ENCODE measurements at places on chromosomes 1 and 21.

GRCh38 chr1:94819945-94820746 lies at the start of gene SLC44A3:
Gene SLC44A3 (plus strand): TSS chr1:94820357. CDS start chr1:94820452, 95 bp downstream.
- no peak for DNase-seq

- no peak for DNase-seq
Measured at GRCh38 chr1:244171241-244171985, 120.3 kb downstream of the ZBTB18 start.

- DNase-seq = peak; percentile 27
Measured at GRCh38 chr1:232635778-232636356, 5.9 kb upstream of the SIPA1L2 start.

DNA sequence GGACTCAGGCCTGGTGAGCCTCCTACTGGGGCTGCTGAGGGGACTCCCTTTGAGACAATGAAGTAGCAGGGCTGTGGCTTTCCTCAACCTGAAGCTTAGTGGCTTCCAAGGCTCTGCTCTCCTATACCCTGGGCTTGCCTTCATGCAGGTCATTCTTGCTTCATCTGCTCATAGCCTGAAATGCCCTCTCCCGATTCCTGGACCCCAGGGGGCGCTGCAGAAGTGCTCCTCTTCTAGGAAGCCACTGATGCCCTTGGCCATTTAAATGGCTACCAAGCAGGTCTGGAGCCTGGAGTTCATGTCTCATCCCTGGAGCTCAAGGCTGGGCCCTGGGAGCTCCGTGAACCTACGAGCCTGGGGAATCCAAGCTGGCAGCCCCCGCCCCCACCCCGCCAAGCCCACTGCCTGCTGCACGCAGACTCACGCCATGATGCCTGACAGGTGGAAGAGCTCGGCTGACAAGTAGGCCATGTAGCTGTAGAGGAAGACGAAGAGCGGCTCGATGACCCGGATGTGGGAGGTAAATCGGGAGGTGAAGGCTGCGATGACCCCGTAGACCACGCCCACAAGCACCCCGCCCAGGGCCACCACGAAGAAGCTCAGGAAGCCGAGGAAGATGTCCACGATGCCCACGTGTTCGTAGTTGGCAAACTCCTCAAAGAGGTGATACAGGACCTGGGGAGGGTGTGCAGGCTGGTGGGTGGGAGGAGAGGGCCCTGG lies 45.7 kb downstream of the SLC9A1 start:
- DNase-seq = no peak

DNA sequence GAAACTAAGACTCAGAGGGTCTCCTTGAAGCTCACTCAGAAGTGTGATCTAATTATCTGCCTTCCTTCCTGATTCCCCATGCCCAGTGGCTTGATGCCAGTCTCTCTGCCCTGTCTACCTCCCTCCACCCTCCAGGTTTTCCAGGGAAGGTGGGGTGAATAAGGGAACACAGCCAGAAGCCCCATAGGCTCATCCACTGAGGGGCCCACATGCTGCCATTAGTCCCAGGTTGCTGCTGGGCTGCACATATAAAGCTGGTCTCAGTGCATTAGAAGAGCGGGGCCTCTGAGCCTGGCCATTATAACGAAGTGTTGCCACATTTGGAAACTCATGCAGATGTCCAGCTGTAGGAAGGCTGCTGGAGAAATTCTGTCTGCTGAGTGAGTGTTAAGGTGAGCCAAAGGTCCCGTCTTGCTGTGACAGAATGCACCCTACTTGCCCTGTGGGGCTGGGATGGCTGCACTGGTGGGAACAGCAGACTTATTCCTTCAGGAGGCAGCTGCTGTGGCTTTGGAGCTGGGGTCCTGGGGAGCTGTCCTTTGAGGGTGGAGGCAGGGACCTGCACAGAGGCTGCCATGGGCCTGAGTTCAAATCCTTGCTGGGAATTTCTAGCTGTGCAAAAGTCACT lies 2.9 kb downstream of the ADORA1 start:
- no peak for DNase-seq

DNA sequence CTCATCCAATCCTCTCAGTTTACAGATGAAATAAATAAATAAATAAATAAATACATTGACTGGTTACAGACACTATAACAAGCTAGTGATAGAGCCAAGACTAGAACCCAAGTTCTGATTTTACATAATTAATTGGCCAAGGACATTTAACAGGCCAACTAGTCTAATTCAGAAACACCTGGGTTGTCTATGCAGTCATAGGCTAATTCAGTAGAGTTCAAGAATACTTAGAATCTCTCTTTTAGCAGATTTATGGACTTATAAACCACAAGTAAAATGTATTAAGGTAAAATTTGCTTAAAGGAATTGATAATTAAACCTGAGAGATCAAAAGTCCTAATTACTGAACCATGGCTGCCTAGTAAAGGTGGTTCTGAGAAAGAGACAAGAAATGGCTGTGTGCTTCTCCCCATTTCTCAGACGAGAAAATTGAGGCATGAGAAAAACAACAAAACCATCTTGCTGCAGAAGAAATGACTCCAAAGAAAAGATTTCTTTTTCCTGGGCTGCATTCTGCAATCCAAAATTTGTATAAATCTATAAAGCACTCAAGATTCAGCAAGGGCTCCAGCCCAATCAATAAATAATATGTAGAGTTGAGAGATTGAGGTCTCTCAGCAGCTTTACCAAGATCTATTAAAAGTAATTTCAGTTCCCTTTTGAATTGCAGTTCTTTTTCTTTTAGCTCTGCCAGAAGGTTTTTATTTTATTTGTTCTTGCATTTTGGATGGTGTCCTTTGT lies 98.3 kb downstream of the DUSP10 start:
- no peak for DNase-seq

DNA sequence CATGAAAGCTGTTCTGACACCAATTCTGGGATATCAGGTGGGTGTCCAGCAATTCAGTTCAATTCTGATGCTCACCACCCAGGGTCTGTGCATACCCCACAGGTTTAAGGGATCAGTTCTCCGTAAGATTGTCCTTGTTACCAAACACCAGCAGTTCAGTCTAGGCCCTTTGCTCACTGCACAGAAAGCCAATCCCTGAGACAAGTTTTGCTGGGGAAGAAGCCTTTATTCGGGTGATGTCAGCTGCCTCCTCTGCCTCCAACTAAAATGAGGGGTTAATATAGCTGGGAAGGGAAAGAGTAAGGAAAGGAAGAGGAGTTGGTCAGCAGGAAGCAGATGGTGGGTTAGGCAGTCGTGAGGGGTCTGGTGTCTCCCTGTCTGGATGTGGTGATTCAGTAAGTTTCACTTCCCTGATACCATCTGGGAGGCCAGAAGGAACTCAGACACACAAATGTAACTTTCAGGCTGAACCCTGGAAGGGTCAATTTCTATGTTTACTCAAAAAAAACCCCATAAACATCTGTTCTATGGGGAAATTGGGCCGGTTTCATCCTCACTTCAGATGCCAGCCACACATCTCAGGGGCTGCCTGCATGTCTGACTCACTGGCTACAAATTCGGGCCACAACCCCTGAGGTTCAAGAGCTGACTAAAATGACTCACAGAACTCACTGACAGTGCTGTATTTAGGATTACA lies 83.3 kb upstream of the PGBD5 start:
- peak; percentile 10 for DNase-seq

- peak; percentile 17 for DNase-seq
Measured at GRCh38 chr1:97243973-97244560, 522.5 kb downstream of the PTBP2 start.

GRCh38 chr1:113103048-113103447 lies 30.1 kb downstream of the LRIG2 start:
- no peak for DNase-seq

GRCh38 chr1:84603941-84604830 lies 29.9 kb upstream of the CTBS start:
- DNase-seq = peak; percentile 93

DNA sequence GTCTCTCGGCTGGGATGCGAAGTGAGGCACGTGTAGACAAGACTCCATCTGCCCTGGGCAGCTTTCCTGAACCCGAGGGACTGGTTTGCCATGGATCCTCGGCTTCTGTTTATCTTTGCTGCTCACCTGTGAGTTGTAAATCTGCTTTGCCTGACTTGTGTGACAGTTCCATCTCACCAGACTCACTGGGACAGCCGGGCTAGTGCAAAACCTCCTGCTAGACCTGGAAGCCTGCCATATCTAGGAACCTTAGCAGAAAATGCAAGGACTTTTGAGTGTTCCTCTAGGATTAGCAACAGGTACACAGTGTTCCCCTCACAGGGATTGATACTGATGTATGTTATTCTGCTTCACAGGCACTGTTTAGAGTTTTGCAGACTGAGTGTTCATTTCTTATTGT lies 218.6 kb downstream of the URB2 start:
- no peak for DNase-seq

- no peak for DNase-seq
Measured at GRCh38 chr1:37130221-37130948, 96.1 kb upstream of the GRIK3 start.

GRCh38 chr1:10592373-10592772 lies 117.6 kb downstream of the PEX14 start:
- no peak for DNase-seq

DNA sequence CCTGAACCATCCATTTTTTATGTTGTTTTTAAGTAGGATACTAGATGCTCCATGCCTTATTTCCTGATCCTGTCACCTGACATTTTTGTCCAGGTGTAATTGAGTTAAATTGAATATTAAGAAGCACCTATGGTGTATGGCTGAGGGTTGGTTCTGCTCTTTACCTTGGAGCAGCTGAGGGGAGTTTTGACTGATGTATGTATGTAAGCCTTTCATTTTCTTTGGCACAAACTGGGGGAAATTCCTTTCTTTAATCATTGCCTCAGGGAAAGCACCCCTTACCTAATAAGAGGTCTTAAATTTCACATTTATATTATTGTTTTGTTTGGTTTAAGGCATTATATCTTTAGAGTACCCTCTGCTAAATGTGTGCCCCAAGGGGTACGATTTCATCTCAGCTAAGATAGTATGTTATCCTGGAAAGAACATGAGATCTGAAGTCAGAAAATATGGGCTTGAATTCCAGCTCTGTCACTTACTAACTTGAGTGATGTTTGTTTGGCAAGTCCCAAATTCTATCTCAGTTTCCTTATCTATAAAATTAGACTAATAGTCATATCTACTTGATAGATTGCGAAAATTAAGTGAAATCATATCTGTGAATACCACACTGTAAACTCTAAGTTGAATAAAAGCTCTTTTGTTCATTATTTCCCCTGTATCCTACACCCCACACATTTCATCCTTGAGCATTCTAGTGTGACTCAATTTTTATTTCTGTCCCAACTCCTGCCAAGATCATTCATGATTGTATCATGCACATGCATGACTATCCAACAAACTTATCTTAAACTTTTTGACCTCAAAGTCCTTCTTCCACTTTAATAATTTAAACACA lies 57.7 kb upstream of the NUF2 start:
- peak; percentile 40 for DNase-seq

Measured in foreskin melanocyte (primary cell).